Head of caudate nucleus (tissue), 42 donors: ENCODE measurements at places on chromosomes 5 and 9.
A peak's percentile ranks its signal among the peaks of the same experiment; 100 is the strongest.

DNA sequence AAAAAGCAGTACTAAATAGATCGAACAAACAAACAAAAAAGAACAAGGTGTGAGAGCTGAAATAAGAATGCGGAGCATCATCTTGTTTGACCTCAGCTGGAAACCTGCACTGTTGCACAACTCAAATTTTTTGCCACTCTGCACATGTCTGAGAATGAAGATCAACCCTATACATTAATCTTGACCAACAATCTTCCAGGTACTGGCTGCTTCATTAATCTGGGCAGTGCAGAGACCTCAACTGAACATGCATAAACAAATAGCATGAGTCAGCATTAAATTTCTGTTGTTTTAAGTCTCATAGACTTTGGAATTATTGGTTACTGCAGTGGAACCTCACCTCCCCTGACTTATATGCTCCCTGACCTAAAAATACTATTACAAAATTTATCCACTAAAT, 114.6 kb upstream of the FTMT start:
- DNase-seq: no peak

GRCh38 chr9:23011669-23012068, 565.0 kb downstream of the DMRTA1 start:
- DNase-seq: no peak

GRCh38 chr5:24530906-24531305, 113.9 kb downstream of the CDH10 start:
- DNase-seq: no peak

DNA sequence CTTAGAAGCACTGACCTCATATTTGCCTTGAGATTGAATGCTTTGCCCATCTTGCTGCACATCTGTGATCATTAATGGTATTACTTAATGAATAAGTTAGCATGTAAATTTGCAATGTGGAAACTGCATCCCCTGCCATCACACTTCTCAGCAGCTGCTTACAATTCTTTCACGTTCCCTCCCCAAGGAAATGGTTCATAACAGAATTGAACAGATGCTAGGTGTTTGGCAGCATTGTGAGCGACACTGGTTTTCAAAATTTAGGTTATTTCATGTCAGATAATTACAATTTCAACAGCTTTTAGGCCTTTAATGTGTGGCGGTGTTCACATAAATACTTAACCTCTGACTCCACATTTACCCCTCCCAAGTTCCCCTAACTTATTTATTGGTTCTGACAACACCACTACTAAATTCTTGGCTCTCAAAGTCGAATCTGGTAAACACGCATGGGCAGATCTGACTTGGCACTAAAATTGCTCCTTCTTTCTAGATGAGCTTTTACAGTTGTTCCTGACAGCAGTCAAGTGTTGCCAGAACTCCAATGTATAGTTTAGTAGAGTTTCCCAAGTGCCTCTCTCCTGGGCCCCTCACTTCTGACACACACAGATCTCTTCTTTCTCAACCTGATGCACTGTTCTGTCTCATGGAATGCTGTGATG, 46.8 kb downstream of the SLC1A3 start:
- no peak for DNase-seq

GRCh38 chr9:114370251-114370967, 17.4 kb downstream of the AKNA start:
- DNase-seq: peak; percentile 58

DNA sequence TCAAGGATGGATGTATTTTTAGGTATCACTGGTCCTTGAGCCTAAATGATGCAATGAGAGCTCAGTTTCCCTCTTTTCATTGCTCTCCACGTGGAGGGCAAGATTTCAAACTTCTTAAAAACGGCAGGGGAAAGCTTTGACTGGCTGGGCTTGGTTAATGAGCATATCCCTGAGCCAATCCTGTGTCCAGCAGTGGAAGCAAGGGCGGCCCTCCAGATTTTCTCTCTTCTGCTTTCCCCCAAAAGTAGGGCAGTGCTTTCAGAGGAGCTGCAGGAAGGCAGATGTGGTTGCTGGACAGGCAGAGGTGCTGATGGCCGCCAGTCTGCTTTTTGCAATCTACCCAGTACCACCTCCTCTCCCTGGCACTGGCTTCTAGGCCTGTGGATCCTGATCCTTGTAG, 30.0 kb upstream of the TBC1D2 start:
- DNase-seq: no peak

- DNase-seq: no peak
Observed at GRCh38 chr9:38305582-38305981, 86.9 kb upstream of the ALDH1B1 start.

DNA sequence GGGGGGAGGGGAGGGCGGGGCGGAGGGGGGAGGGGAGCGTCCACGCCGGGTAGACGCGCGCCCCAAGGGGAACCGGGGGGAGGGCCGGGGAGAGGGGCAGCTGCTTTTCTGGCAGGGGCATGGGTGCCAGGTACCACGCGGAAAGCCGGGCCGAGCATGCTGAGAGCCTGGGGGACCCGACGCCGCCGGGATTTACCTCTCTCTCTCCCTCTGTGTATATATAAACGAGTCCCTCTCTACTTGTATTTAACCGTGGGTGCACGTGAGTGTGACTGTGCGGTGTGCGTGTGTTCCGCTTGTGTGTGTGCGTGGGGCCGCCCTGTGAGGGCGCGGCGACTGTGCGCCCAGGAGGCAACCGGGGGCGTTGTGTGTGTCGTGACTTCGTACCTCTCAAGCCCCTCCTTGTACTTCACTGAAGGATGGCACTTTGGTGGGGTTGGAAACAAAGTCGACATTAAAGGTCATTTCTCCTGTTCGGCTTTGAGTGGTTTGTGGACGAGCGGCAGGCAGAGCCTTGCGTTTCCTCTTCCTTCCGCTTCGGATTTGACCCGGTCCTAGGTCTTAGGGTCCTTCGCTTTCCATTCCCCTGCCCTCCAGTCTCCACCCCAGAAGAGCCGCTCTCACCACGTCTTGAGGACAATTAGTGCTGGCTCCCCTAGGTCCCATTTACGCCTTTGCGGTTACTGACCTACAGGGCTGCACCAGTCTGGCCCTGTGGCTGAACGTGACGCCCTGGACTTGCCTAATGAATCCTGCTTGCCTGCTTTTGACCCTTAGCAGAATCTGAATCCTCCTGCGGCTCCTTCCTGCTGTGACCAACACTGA, 36.2 kb upstream of the TTC1 start:
- DNase-seq: no peak

GRCh38 chr9:34124926-34125325, 1.6 kb downstream of the DCAF12 start:
- no peak for DNase-seq

DNA sequence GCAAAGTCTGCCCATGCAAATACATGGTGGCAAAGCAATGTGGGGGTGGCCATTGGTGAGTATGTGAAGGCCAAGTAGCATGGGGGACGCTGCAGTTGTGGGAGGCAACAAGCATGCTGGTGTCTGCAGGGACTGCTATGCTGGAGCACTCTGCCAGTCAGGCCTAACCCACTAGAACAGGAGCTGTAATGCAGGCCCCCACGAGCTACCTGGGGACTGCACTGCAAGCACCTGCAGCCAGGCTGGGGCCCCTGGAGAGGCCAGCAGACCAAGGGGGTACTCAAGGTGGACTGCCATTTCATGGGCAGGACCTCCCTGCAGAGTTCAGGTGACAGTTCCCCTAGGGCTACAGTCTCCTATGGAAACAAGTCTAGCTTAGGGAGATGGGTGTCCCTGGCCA, 183.8 kb upstream of the PDE4D start:
- DNase-seq: no peak

- DNase-seq: no peak
Observed at GRCh38 chr9:125544988-125545651, 161.9 kb downstream of the MAPKAP1 start.

- DNase-seq: no peak
Observed at GRCh38 chr9:76433836-76434235, 25.1 kb upstream of the GCNT1 start.

DNA sequence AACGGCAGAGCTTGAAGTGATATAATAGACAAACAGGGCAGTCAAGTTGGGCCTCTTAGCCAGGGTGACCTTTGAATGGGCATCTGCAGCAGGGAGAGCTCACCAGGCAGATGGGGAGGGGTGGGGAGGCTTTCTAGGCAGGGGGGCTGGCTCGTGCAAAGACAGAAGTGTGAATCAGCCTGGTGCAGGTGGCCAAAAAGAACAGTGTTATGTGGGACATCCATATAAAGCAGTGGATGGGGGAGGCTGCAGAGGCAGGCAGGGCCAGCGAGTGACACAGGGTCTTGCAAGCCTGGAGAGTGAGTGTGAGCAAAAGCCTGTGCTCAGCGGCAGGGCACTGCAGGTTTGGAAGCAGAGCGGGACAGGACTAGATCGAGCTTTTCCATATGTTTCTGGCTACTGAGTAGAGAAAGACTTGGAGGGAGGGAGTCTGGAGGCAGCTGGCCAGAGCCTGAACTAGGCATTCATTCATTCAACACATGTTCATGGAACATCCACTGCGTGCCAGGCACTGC, 14.2 kb upstream of the TTLL11 start:
- peak; percentile 37 for DNase-seq

- no peak for DNase-seq
Observed at GRCh38 chr5:58469896-58470295, 10.0 kb upstream of the PLK2 start.

GRCh38 chr5:108487951-108488350, 106.1 kb upstream of the FBXL17 start:
- no peak for DNase-seq

DNA sequence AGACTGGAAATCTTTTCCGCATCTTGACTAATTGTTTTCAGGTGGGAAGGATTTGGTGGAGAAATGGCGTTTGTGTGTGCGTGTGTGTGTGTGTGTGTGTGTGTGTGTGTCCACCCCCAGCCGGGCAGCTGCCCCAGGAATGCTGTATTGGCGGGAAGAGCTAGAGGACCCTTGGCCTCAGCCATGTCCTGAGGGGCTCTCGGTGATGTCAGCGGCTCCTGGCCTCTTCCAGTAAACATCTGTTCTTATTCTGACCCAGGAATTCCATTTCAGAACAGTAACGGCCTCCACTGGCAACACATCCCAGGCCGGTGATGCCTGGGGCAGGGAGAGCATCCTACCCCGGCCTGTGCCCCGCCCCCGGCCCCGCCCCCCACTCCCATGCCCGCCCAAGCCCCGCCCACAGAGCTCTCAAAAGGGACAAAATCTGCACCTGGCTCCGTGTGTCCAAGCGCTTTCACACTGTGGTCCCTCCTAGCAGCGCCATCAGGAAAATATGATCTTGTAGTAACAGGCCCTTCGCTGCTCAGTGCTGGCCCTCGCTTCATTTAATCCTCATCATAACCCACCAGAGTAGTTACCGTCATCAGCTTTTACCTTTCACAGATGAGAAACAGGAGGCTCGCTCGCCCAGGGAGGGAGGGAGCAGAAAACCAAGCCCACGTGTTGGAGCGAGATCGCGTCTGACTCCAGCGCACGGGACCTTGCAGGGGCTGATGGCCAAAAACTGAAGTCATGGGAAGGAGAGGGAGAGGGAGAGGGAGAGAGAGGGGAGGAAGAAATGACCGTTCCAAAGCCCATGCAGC, 18.9 kb downstream of the ADAMTS2 start:
- no peak for DNase-seq

GRCh38 chr5:116388564-116389258, 185.9 kb downstream of the SEMA6A start:
- no peak for DNase-seq

GRCh38 chr9:133989625-133990365, 2.3 kb downstream of the VAV2 start:
- DNase-seq: no peak

DNA sequence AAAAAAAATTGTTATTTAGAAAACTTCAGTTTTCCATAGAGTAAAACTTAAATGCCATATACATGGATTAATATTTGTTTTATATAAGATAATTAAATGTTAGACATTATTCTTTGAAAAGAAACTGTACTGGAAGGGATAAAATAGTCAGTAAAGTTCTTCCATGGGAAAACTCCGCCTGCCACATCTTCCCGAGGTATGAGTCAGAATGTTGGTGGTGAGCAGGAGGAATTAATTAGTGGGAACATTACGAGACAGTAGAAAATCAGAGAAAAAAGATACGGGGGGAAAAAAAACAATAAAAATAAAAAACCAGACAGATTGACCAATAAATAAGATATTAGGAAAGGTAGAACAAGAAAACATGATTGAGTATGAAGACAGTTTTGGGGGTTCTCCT, 930.3 kb upstream of the C9orf72 start:
- DNase-seq: no peak

GRCh38 chr5:165161204-165161603, 1655.8 kb downstream of the MAT2B start:
- DNase-seq: no peak

DNA sequence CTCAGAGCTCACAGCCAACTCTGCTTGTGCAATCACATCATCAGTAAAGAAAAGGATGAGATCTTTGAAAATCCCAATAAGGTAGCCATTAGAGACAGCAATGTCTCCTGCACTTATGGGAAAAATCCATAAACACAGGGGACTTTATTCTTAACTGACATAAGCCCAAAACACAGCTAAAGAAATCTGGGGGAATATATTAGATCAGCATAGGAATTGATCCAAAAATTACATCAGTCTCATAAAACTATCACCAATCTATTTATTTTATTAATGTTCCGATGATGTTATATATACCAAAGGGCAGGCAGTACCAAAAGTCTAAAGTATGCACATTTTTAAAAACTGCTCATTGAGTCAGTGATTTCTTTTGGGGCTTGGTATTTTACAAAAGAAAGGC, 6.9 kb downstream of the MRPS27 start:
- no peak for DNase-seq

GRCh38 chr5:134004626-134005416, at the start of gene VDAC1:
Gene VDAC1 (minus strand): TSS chr5:134004975. CDS start chr5:133993012, 11,963 bp downstream.
- peak; percentile 85 for DNase-seq

DNA sequence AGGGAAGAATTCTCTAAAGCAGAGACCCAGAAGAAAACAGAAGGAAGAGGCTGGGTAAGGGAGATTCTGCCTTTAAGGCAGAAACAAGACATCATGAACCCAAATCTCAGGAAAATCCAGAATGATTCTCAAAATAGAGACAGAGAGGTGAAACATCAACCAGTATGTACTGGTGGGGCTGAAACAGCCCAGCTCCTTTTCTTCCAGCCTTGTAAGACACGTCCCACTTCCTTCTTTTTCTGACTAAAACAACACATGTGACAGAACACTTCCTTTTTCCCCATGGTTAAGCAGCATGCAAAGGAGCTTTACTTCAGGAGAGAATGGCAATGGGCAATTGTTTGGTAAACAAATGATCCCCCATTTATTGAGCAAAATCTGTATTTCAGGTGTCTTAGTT, 230.8 kb upstream of the NR4A3 start:
- DNase-seq: no peak
